ENCODE measurements at places on chromosomes 16 and 17.

DNA sequence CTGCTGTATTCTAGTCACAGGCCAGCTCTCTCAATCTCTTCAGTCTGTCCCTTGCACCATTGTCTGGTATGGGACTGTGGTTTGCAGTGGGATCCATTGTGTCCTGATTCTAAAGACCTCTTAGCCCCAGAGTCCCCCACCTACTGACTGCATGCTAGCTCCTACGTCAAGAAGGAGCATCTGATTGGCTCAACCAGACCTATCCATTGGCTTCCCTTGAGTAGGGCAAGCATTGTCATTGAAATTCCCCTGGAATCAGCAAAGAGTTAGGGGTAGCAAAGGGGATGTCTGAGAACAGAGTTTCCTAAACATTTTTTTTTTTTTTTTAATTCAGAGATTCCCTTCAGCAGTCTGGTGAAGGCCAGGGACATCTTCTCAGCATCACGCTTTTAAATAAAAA is 175.3 kb upstream of the MPHOSPH6 start:
- no peak for DNase-seq

DNA sequence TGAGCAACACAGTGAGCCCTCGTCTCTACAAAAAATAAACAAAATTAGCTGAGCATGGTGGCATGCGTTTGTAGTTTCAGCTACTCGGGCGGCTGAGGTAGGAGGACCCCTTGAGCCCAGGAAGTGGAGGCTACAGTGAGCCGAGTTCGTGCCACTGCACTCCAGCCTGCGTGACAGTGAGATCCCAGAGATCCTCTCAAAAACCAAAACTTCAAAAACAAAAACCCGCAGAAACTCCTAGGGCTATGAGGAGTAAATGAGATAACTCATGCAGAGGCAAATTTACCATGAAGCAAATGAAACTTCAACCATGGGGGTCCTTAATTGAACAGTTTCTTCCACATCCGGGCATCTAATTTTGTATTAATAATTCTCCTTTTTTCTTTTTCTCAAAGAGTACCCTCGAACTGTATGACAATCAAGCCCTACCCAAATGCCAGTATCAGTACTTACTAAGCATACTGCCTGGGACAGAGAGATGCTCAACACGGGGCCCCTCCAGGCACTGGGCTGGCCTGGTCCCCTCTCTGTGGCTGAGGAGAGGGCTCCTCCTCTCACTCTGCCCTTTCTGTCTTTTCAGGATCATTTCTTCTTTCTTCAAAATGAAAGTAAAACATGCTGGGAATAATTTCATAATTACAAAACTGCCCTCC is 789 bp upstream of the PIPOX start:
- DNase-seq = peak; percentile 3

DNA sequence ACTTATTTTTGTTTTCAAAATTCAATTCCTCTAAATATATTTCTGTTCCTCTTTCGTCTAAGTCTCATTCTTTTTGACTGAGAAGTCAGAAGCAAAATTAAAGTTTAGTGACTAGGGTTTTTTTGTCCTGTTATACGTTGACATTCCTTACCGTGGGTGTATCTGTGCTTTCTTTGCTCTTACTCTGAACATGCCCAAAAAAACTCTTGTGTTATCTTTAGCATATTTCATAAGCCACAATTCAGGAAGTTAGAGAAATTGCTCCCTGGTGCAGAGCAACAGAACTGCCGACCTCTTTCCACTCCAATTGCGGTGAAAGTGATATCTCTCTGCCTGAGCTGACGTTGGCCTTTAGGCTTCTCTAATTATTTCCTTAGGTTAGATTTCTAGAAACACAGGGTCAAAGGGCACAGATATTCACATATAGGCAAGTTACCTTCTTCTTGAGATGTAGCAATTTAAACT is 65.7 kb downstream of the CENPV start:
- DNase-seq = no peak

DNA sequence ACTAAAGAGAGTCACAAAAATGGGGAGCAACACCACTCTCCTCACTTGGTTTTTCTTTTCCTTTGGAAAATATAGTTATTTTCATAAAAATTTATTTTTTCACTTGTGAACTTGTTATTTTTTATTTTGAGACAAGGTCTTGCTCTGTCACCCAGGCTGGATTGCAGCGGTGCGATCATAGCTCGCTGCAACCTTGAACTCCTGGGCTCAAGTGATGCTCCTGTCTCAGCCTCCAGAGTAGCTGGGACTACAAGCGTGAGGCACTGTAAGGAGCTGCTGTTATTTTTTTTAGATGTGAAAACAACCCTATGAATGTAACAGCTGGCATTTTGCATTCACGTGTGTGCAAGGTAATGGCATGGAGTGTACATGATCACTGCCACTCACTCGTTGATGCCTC is 24.9 kb downstream of the LRRC75A start:
- DNase-seq = no peak

- DNase-seq = no peak
Observed at GRCh38 chr17:5430413-5430999, 8.4 kb downstream of the C1QBP start.

DNA sequence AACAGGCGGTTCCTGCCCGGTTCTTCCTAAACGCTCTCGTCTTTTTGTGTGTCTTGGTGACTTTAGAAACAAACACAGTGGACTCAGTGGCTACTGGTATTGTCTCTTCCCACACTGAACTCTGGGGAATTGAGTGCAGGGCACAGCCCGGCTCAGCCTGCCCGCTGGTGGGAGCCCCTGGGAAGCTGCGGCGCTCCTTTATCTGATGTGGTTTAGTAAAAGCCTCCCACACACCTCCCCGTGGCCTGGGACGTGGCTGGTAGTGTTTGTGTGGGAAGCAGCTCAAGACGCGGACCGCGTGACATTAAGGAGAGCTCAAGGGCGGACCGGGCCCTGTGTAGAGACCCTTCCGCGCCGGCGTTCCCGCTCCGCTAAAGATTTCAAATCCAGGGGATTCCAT is 55.4 kb upstream of the PVALEF start:
- DNase-seq = no peak

- no peak for DNase-seq
Observed at GRCh38 chr17:10001306-10001873, 96.3 kb upstream of the RCVRN start.

- DNase-seq = no peak
Observed at GRCh38 chr17:68210570-68211315, 37.1 kb upstream of the AMZ2 start.

- DNase-seq = no peak
Observed at GRCh38 chr16:54585094-54585997, 298.8 kb upstream of the IRX3 start.

DNA sequence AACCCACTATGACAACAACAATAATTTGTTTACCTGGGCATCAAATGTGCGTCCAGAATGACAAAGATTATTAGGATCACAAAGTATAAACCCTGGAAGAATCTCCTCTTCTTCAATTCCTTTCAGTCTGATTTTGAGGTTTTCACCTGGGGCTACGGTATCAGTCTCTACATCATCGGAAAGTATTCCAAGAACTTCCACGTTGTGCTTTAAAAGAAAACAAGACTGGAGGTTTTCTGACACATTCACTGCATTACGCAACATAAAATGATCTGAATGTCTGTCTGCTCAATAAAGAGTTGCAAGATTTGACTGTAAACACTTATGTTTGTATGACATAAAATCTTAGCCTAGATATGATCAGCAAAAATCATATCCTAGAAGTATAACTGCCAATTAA is 26.0 kb upstream of the RSL1D1 start:
- no peak for DNase-seq

GRCh38 chr17:1461198-1461944 is 5.3 kb upstream of the CRK start:
- no peak for DNase-seq

GRCh38 chr16:55911616-55912015 is 36.4 kb upstream of the CES5A start:
- DNase-seq = no peak

DNA sequence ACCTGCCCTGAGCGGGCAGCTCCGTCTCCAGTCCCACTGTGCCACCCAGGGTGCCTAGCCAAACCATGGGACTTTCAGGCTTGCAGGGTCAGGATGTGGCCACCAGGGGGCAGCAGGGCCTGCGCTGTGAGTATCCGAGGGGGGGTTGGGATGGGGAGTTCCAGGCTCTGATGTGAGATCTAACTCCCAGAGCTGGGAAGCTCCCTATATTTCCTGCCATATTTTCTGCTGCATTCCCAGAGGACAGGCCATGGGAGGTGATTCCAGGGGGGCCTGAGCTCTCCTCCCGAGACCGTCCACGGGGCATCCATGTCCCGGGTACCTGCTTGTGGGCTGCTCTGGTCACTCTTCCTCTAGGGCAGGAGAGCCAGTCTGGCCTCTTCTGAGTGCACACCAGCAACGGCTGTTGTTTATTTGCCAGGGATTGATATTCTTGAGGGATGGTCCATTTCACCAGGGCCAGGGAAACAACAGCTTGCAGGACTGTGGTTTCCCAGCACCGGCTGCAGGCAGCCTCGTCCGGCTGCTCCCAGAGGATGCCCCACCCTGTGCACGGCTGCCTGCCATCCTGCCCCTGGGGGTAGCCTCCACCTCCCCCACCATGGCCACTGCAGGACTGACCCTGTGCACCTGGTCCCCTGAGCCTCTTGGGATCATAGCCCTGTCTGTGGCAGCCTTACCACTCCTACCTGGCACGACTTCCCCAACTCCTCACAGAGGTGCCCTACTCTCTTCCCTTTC is 1.2 kb downstream of the GPR142 start:
- DNase-seq = peak; percentile 89

DNA sequence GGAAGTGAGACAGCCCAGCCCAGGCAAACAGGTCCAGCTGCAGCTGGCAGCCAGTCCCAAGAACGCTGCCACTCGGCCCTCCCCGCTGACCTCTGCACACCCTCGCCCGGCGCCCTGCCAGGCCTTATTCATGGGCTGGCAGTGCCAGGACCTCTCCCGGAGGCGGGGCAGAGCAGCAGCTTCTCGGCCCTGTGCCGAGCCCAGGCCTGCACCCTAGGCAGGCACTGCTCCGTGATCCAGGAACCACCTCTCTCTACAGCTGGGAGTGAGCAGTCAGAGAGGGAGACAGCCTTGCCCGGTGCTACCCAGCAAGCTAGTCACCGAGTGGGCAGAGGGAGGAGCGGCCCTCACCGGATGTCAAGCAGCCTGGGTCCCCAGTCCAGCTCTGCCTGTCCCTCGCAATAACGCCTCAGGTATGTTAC is 79.9 kb upstream of the CBX4 start:
- peak; percentile 93 for DNase-seq

GRCh38 chr17:79478841-79479240 is 132.0 kb downstream of the RBFOX3 start:
- DNase-seq = no peak

DNA sequence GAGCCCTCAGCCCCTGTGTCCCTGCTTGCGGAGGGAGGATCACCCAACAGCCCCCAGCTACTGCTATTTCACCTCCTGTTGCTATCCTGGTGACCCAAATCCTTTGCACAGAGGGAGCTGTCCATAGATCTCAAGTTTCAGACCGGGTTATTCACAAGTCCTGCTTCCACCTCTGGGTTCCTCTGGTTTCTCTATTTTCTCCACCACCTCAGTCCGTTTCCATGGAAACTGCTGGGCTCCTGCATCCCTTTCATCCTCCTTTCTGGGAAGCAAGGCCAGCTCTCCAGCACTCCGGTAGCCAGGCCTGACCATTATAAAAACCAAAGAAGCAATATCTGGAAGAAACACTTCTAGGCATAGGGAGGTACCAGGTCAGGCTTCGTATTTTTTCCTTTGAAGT is 4.8 kb upstream of the CALB2 start:
- no peak for DNase-seq

- peak; percentile 71 for DNase-seq
Observed at GRCh38 chr17:49361129-49361901, 735 bp downstream of the ZNF652 start.

DNA sequence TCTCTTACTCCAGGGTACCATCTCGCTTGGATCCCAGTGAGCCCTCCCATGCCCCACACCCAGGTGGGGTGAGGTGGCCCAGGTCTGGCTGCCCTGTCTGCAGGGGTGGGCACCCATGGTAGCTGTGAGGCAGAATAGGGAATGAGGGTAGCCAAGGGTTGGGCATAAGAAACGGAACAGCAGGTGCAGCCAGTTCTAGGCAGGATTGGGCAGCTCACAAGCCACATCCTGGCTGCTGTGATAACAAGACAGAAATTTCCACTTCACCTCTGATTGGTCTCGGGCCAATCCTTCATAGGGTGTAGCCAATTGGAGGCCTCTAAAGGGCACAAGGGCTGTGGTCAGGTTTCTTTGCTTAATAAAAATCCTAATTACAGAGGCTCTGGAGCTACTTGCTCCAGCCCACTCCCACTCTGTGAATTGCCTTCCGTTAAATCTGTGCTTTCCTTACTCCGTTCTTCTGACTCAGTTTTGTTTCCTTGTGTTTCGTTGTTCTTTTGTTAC is 1.5 kb upstream of the ARHGDIG start:
- DNase-seq = no peak

DNA sequence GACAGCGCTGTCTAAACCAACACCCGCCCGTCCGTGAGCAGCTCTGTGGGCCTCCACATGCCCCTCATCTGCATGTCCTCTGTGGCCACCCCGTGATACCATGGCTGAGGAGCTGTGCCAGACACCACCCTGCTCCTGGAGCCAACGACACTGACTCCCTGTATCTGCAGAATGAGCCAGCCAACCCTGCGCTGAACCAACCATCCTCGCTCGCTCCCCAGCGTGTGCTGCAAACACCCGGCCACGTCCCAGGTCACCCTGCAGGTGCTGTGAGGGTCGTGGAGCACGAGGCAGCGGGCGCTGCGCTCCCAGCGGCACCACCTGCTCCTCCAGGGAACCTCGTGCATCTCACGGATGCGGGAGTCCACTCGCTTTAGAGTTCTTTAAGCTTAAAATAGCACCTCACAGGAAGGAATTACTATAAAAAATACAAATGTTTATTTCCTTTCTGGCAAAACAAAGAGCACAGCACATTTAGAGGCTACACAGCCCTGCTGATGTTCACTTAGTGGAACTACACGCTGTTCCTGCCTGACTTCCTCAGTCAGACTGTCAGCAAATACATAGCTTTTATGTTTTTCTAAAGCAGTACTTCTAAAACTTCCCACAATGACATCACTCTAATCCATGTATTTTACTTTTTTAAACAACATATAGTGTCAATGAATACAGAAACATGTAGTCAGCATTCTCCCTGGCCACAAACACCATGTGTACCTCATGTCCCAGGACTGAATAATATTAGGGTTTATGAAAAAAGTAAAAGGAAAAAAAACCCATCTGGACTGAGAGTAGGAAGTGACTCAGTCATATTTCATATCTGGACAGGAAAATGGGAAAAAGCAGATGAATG is 43.5 kb downstream of the MAP1LC3B start:
- no peak for DNase-seq

All from Right ventricle myocardium inferior (tissue), 1 donor.